ENCODE measurements at places on chromosomes 3 and 15.

DNA sequence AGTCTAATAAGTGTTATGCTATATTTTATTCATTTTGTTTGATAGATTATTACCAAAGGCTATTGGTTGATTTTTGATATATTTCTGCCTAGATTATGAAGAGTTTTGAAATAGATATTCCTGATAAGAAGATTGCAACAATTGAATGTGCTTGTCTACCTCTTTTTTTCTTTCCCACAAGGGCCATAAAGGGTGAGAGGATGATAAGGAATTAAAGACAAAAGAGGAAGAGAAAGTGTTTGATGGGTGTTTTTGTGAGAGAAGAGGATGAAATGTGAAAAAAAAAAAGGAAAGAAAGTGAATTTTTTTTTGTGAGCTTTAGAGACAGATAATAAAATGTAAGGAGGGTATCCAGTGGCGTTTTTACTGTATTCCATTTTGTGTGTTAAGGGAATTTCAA, 244.4 kb downstream of the CHST2 start:
- no peak for DNase-seq

DNA sequence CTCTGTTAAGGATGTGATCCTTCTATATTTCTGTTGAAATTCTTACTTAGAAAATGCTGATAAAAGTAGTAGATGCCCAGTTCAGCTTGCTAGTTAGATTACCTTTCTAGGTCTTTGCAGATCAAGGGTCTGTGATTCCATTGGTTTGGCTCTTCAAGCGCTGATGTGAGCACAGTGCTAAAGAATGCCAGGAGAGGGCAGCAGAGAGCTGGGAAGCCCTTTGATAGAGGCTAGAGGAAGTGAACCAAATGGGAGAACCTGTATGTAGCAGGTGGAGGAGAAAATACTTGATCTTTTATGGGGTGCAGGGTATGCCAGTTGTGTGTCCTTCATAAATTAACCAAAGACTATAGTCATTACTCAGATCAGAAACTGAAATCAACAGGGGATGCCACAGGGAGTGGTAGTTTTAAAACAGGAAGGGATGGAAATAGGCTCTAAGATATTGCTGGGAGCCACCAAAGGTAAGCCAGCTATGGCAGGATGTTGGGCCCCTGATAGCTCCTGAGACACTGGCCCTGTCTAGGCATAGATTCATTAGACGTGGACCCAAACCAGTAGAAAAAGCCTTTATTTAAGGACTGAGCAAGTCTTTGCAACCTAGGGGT, 677.4 kb downstream of the SQOR start:
- DNase-seq = peak; percentile 38

DNA sequence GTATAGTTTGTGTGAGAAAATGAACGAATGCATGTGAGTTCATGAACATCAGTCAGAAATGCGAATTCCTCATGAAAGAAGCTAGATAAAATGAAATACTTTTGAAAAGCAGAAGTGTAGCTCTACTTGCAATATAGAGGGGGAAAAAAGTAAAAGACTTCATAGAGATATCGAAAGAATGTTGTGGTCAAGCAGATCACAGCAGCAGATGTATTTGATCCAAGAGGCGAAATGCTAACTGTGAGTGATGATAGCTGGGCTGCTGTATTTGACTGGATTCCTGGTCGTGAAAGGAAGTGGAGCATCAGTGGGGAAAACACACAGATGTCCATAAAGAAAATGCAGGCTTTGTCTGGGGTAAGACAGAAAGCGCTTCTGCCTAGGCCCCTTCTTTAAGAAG, 112.4 kb downstream of the ADAMTSL3 start:
- DNase-seq = no peak

DNA sequence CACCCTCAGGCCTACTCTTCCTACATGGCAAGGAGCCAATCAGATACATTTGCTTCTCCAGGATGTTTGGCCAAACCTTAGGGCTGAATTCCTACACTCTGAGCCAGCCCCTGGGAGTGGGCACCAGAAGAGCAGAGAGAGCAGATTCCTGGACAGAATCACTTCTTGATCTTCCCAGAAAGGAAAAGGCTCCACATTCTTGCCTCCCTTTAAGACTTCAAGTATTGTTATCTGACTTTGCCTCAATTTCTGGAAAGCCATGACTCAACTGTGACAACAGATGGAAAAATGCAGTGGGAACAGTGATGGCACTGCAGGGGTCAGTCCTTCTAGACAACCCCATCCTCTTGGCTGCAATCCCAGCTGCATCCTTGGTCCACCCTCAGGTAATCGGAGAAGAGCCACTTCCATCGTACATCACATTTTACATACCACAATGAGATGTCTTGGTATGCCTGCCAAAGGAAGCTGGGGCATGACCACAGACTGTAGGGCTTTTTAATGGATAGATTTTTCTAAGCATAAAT, 21.0 kb downstream of the SLCO2A1 start:
- no peak for DNase-seq

DNA sequence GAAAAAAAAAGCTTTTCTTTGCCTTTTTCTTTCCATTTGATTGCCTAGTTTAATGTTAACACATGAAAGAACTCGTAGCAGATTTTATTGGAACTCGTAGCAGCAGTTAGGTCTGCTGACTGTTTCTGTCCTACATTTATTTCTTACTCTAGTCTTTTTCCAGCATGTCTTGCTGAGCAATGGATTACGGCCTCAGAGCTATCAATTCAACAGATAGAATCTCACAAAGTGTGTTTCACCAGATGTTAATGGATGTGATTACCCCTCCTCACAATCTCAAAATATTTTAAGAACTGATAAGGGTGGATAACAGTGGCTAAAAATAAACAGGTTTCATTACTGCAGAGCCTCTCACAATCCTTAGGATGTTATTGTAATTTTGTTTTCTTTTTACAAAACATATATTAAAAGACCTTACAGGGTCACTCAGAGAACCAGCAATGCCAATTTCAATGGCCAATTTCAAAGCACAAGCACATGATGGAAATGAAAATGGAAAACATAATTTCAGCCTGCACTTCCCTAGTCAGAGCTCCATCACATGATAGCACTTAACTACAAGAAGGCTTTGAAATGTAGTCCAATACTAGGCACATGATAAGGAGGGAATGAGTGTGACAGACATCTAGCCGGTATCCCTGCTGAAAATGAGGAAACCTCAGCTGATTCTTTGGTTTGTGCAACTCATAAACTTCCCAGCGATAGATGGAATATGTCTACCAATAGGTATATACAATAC, 838.1 kb upstream of the SEMA6D start:
- DNase-seq = no peak
